ENCODE measurements at places on chromosomes 2 and 18.
A peak's percentile ranks its signal among the peaks of the same experiment; 100 is the strongest.

DNA sequence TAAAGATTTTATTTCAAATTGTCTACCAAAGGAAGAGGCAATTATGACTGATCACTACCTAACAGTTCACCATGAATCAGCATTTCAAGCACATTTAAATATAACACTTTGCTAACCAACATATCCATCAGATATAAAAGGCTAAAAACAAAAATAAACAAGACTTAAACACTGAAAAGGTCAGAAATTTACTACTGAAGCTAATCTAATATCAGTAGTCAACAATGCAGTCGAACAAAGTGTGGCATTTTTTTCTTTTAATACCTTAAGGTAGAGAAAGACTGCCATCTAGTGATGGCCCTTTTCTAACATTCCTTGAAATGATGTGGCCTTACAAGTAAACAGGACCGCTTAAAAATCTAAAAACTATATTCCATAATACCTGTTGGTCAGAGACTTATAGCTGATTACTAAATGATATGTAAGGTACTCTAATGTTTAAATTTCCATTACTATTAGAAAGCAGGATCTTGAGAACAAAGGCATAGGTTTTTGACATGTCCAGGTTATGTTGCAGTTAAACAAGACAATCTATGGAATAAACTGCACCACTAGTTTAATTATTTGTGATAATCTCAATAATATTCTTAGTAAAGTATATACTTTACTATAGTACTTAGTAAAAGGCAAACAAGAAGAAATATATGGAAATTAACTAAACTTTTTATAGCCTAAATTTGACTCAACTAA lies 80.0 kb downstream of the EXOC6B start:
- peak; percentile 63 for DNase-seq

DNA sequence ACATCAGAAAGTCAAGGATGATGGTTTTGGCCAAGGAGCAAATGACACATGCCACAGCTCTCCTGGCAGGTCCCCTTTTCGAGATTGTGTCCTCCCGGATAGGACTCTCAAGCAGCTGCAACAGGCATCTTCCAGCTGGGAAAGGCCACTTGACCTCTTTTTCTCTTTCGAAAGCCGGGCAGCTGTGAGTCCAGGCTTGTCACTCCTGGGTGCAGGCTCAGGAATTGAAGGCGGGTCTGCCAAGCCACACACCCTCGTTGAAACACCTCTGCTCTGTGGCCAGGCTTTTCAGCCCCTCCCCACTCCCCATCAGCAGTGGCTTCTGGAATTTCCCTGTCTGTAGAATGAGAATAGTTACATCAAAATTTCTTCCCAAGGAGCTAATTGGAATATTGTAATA lies 98.0 kb downstream of the CCDC138 start:
- DNase-seq, result no peak

- no peak for DNase-seq
These were observed 25.1 kb downstream of the KDM3A start for GRCh38 chr2:86466306-86466705.

DNA sequence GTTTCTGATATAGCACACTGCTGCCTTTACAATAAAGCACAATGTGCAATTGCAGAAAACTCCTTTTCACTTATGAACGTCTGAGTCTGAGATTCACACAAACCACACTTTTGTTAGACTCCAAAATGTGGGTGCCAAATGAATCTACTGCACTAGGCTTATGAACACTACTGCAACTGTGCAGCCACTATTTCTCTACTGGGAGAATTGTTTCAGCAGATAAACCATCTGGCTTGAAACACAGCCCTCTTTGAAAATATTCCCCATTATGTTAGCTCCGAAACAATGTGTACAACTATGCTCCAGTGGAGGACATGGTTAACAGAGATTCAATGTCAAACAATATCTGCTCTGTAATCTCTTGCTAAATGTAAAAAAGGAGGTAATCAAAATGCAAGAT lies 188.7 kb upstream of the ZEB2 start:
- DNase-seq, result no peak

DNA sequence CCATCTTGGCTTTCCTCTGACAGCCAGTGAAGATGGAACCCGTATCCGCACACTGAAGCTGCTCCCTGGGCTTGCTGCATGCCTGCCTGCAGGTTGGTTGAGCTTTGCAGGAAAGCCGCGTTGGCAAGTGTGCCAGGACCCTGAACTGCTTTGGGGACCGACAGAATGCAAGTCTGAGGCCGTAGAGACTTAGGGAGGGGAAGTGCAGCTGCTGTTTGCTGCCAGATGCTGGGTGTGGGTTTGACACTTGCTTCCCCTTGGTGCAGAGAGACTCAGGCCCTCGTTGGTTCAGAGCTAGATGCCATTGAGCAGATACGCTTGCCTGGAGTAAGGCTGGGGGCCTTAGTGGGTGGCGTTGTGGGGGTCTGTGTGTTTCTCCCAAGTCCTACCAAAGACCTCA lies 13.1 kb upstream of the PHLPP1 start:
- no peak for DNase-seq

GRCh38 chr18:7089369-7089768 lies 28.2 kb downstream of the LAMA1 start:
- DNase-seq, result no peak

- DNase-seq, result peak; percentile 58
These were observed 44.9 kb downstream of the CYP27C1 start for GRCh38 chr2:127175041-127175721.

DNA sequence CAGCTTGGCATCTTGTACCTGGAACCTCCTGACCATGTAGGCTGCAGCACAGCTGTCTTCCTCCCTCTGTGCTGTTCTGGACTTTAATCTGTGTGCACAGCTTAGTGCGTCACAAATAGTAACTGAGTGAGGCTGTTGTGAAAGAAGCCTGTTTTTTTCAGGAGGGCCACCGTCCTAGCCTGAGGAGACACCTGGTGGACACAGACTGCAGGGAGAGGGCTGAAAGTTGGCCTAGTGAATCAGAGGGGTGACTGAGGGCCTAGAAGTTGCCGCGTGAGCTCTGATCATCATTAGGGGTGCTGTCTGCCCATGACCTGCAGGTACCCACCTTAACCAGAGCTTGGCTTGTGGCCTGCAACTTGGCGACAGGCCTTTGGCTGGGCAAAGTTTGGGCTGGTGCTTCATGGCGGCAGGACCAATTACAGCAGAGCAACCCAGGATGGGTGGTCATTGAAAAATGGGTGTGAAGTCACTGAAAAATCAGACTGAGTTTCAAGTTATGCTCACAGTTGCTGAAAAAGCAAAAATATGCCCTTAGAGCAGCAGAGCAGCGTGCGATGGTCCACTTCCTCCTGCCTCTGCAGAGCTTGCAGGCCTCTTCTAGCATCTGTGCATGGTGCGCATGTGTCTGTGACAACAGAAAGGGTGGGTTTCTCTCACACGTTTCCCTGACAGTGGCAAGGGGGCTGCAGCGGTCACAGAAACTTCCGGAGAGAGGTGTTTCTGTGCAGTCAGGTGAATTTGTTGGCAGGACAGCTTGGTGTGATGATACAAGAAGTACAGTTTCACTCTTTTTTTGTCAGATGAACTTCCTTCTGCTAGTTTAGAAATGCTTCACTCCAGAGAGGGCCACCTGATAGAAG lies 9.6 kb downstream of the GDF7 start:
- DNase-seq, result no peak

DNA sequence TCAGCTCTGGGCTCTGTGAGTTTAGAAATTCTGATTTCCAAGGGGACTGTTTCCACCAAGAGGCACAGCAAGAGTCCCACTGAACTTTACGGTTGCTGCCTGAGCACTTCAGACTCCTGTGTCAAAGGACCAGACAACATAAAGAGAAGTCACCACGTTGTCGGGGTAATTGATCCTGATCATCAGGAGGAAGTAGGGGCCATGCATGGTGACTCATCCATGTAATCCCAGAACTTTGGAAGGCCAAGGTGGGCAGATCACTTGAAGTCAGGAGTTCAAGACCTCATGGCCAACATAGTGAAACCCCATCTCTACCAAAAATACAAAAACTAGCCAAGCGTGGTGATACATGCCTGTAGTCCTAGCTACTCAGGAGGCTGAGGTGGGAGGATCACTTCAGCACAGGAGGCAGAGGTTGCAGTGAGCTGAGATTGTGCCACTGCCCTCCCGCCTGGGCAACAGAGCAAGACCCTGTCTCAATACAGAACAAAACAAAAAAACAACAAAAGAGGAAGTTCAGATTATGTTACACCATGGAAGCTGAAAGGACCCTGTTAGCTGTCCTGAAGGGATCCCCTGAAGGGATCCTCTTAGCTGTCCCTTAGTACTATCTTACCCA lies 9.4 kb upstream of the ASXL2 start:
- no peak for DNase-seq

DNA sequence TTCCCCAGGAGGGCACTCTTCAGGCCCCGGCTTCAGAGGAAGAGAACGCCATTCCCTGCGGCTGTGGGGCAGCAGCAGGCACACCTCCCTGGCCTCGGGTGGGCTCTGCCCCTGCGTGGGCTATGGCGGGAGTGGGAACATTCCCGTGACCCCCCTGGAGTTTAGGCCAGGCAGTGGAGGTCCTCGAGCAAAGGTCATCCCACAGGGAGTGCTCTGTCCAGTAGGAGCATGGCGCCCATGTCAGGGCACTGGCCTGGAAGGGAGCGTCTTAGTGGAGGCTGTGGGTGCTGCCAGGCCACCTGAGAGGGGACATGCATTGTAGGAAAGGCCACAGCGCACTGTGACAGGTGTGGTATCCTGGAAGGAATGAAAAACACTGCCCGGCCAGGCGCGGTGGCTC lies 9.2 kb upstream of the NFATC1 start:
- no peak for DNase-seq
